ENCODE measurements at places on chromosomes 3 and 15. TPM values are rescaled to one million over a fixed set of nuclear protein-coding genes. Genes with fewer than 3 reads are reported as not detected.

The SMAD6 gene
- 7.7 TPM for total RNA-seq

The TMEM212 gene
- total RNA-seq, result not detected

The SPESP1 gene
- 8.8 TPM for total RNA-seq

The ADGRG7 gene
- not detected for total RNA-seq

The GP5 gene
- under 0.01 TPM for total RNA-seq

The LMAN1L gene
- not detected for total RNA-seq

The CTXN2 gene
- not detected for total RNA-seq

The ZDHHC19 gene
- total RNA-seq, result not detected

The SLC12A1 gene
- not detected for total RNA-seq

The TM4SF1 gene
- total RNA-seq, result 442 TPM

The NR2F2 gene
- total RNA-seq, result 21.5 TPM

The CCRL2 gene
- total RNA-seq, result under 0.01 TPM

The GUCA1C gene
- total RNA-seq, result not detected

The UTS2B gene
- total RNA-seq, result 0.59 TPM

The TIMMDC1 gene
- total RNA-seq, result 57.1 TPM

The TMEM40 gene
- not detected for total RNA-seq

The THPO gene
- 0.37 TPM for total RNA-seq

The C3orf22 gene
- total RNA-seq, result not detected

The COPS2 gene
- 87.1 TPM for total RNA-seq

The EPHA6 gene
- total RNA-seq, result not detected

The P2RY13 gene
- total RNA-seq, result not detected

The SLC22A14 gene
- 1.5 TPM for total RNA-seq

The RHCG gene
- total RNA-seq, result not detected

The A4GNT gene
- not detected for total RNA-seq

The CHRM5 gene
- total RNA-seq, result not detected

The CORO2B gene
- 27.6 TPM for total RNA-seq

The BNC1 gene
- 14.3 TPM for total RNA-seq
